ENCODE measurements at places on chromosomes 3 and 15.

- no peak for DNase-seq
Observed at GRCh38 chr3:37946531-37946889, 44.1 kb upstream of the VILL start.

- DNase-seq = no peak
Observed at GRCh38 chr3:178485756-178486155, 50.5 kb upstream of the KCNMB2 start.

- no peak for DNase-seq
Observed at GRCh38 chr15:63178034-63178433, 11.4 kb upstream of the RAB8B start.

- DNase-seq = peak; percentile 68
Observed at GRCh38 chr3:45950686-45951600, 7.7 kb downstream of the CXCR6 start.

- no peak for DNase-seq
Observed at GRCh38 chr15:31300981-31301672, 25.5 kb upstream of the KLF13 start.

DNA sequence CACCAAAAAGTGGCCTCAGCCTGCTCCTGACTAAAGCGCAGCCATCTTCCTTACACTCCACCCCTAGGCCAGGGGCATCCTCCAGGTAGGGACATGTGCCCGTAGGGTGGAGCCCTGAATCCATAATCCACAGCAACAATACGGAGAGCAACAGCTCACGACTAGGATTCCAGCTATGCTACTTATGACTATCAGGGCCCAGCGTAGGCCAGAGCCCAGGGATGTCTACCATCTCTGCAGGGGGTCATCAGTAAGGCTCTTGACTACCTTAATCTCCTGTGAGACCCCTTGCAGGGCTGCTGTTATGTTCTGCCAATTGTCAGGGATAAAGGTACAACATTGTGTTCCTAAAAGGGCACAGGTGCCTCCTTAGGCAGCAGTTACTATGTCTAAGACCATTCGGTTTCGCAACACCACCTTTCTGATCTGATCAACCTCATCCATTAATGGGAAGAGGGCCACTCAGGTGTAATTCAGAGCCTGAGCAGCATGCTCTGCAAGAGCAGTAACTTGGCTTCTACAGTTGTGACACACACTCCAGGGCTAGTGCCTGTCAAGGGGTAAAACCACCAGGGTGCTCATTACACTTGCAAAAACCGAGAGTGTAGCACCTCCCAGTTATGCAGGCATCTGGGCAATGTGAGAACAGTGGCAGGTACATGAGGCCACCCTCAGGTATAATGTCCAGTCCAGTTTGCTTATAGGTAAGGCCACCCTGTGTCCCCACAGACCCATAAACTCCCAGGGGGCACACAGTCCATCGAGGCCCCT is 11.0 kb downstream of the CCRL2 start:
- DNase-seq = no peak

DNA sequence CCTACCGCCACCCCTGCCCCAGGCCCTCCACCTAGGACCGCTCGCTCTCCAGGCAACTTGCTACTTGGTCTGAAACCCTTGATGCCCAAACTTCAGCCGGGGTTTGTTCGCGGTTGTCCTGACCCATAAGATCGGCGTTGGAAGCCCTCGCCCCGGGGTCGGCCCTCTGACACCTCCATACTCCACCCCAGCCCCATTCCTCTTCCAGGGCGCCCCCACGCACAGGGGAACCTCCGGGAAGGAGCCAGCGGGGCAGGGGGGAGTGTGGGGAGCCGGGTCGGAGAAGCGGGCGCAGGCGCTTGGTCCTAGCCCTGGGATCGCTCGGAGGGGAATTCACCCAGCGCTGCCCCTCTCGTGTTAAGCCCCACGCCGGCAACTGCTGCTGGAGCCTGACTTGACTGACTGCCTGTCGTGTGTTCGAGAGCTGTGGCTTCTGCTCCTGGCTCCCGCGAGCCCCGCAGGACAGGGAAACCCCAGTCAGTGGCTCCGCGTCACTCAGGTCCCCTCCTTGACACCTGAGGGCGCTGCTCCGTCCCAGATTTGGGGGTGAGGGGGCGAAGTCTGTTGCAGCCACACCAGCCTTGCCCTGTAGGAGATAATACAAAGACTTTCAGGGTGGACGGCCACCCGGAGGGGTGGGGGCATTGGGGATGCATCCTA is 675 bp downstream of the RYR3 start:
- no peak for DNase-seq

- no peak for DNase-seq
Observed at GRCh38 chr3:148881286-148881685, 16.2 kb downstream of the CPA3 start.

DNA sequence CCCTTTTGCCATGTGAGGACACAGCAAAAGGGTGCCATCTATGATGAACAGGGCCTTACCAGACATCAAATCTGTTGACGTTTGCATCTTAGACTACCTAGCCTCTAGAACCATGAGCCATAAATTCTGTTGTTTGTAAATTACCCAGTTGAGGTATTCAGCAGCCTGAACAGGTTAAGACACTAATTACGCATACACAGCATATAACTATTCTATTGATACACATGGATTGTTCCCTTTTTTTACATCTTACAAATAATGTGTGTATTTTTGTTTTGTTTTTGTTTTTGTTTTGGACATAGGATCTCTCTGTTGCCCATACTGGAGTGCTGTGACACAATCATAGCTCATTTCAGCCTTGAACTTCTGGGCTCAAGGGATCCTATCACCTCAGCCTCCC is 255.5 kb downstream of the OPA1 start:
- no peak for DNase-seq

GRCh38 chr15:38217191-38217595 is 35.4 kb upstream of the SPRED1 start:
- DNase-seq = peak; percentile 44

GRCh38 chr15:95816591-95816990 is 513.9 kb upstream of the NR2F2 start:
- no peak for DNase-seq

GRCh38 chr3:192817506-192817905 is 90.2 kb upstream of the FGF12 start:
- DNase-seq = no peak

DNA sequence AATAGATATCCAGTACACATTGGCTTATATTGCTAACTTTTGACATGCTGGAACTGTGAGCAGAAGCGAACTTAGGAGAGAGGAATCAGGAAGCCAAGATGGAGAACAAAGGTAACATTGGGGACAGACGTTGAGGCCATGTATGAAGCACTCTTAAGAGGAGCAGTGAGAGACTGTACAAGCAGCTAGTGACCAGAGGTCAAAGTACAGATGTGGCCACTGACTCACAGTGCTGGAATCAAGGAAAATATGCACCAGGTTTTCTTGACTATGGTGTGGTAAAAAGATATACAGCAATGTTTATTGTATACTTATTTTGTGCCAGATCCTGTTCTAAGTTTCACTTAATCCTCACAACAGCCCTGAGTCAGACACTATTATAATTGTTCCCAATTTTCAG is 2.0 kb upstream of the IL20RB start:
- no peak for DNase-seq

- DNase-seq = no peak
Observed at GRCh38 chr3:69590111-69590510, 149.2 kb upstream of the MITF start.

DNA sequence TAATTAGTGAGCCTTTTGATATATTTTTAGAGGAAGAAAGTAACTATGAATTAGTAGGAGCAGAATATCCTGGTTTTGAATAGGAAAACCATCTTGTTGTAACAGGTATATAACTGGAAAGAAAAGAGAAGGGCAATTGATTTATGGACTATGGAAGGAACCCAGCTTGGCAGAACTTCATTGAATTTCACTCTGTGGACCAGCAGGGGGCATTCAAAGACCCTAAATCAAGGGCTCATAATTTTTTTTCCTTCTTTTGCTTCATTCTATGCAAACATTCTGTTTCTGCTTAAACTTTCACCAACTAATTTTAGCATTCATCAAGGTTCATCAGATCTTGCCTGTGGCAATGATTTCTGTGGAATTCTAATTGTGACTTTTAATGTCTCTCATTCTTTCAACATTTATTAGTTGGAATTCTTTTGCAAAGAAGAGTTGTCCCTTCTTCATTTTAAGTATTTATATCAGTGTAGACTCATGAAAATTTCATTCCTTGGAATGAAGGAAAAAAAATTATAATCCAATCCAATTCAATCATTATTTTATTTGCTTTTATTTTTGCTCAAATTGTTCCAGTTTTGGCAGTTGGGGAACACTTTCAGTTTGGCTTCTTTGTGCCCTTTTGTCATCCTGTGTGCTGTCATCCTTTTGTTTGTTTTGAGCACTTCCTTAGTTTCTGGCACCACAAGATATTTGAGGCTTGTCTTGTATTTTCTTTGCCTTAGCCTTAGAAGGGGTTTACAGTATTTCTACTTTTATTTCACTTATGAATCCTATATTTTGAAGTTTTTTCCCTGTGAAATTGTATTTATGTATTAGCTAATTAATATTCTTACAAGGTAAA is 30.4 kb downstream of the NXPE3 start:
- DNase-seq = peak; percentile 51

GRCh38 chr3:52896613-52897012 is 735 bp downstream of the STIMATE start:
- DNase-seq = no peak

DNA sequence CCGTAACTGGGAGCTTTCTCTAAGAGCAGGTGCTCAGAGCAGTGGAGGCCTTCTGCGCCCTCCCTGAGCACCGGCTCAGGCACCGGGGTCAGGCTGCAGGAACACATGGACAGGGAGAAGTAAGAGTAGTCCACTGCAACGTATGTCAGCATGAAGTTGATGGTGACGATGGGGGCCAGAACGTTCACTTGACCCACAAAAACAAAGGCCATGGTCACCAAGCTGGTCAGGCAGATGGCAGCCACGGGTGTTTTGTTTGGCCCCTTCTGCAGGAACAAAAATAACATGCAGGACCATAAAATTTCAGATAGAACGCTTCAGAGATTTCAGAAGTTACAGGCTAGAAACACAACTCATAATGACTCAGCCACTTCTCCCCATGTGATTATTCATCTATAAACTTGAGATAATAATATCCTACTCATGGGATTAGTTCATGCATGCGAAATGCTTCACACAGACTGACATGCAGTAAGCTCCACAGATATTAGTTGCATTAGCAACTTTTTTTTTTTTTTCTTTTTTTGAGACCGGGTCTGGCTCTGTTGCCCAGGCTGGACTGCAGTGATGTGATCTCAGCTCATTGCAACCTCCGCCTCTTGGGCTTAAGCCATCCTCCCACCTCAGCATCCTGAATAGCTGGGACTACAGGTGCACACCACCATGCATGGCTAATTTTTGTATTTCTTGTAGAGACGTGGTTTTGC is 52.2 kb upstream of the HEG1 start:
- DNase-seq = peak; percentile 59

- DNase-seq = peak; percentile 87
Observed at GRCh38 chr3:158570999-158571702, at the start of gene MLF1. TSS of gene MLF1 (plus strand) at chr3:158571194. CDS start at chr3:158571301, 107 bp downstream.

GRCh38 chr3:141556034-141556433 is 69.2 kb downstream of the RASA2 start:
- peak; percentile 80 for DNase-seq

DNA sequence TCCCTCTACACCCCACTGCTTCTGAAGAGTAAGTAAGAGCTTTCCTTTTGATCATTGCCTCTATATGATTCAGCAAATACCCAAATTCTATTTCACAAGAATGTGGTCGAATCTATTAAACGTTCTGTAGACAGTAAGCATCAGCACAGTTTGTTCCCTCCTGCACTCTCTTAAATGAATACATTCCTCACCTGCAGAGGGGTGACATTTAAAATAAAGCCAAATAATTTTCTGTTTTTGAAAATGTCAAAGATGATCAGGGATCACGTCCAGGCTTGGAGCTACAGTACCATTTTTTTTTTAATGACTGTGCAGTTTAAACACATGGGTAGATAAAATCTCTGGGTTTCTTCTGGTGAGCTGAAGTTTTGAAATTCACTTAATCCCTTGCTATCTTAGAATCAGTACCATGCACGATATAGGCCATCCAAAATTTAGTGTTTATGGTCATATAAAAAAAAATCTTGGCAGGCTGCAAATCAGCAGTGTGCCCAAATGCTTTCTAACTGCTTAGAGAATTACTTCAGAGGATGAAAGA is 12.8 kb downstream of the PYDC2 start:
- no peak for DNase-seq

GRCh38 chr3:148716657-148717056 is 19.0 kb downstream of the AGTR1 start:
- DNase-seq = no peak

- DNase-seq = no peak
Observed at GRCh38 chr3:62632510-62633294, 242.5 kb downstream of the CADPS start.

DNA sequence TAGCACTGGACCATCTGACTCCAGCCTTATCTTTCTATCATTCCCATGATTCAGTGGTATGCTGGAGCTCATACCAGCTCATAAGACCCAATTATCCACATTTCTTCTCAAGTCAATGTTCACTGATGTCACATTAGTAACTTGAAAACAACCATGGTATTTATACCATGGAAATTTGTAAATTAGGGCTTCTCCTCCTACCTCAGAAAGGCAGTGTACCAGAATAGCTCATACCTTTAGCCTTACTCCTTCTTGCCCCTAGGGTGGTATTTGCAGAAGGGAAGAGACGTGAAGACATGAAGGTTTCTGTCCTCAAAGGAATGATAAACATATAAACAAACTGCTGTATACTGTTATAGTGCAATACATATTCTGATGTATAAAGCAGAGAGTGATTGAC is 114.2 kb downstream of the NEK11 start:
- DNase-seq = no peak

DNA sequence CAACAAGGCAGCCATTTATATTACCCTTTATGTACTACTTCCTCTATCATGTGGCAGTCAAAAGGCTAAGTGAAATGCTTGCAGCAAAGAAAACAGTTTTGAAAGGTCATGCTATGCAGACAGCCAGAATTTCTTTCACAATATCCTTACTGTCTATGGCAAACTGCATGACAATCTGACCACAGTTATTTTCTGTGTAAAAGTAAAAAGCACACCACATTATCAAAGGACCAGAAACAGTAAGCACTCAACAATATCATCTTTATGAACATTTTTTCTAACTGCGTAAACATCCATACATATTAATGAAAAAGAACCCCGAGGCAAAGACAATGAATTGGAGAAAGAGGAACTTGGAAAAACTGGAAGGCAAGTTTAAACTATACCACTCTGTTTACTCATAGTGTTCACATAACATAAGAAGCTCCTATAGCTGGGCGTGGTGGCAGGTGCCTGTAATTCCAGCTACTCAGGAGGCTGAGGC is 47.9 kb downstream of the PIK3CB start:
- no peak for DNase-seq
